ENCODE measurements at places on chromosomes 3 and 15. TPM values are rescaled to one million over a fixed set of nuclear protein-coding genes. Genes with fewer than 3 reads are reported as not detected.

DNA sequence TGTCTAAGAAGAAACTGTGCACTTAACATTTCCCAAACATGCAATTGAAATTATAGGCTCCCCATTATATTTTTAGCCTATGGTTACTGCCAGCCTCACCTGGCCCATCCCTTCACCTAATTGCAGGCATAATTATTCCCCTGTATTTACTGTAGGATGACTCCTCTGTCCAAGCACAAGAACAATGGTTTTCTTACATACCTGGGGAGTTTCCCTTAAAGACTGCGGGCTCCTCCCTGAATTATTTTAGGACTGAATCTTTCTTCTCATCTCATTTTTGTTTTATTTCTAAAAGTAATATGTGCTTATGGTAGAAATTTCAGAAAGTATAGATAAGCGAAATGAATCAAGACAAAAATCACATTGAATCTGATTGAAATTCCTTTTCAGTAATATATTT lies 11.4 kb downstream of the TM4SF1 start:
- DNase-seq, result no peak

- no peak for DNase-seq
Observed at GRCh38 chr15:100008258-100008657, 275.0 kb upstream of the LYSMD4 start.

DNA sequence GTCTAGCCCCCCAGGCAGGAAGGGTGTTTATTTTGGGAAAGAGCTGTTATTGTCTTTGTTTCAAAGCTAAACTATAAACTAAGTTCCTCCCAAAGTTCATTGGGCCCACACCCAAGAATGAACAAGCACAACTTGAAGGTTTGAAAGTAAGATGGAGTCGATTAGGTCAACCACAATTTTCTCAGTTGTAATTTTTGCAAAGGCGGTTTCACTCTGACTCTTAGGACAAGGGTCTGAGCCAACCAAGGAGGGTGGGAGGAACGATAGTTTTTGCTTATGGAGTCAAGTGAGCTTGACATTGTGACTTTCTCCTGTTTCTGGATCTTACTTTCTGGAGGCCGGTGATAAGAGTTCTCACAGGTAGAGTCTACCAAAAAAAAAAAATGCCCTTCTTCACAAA lies 5.8 kb upstream of the ZNF770 start:
- DNase-seq, result no peak

Gene GSK3B
- 59.1 TPM for total RNA-seq

DNA sequence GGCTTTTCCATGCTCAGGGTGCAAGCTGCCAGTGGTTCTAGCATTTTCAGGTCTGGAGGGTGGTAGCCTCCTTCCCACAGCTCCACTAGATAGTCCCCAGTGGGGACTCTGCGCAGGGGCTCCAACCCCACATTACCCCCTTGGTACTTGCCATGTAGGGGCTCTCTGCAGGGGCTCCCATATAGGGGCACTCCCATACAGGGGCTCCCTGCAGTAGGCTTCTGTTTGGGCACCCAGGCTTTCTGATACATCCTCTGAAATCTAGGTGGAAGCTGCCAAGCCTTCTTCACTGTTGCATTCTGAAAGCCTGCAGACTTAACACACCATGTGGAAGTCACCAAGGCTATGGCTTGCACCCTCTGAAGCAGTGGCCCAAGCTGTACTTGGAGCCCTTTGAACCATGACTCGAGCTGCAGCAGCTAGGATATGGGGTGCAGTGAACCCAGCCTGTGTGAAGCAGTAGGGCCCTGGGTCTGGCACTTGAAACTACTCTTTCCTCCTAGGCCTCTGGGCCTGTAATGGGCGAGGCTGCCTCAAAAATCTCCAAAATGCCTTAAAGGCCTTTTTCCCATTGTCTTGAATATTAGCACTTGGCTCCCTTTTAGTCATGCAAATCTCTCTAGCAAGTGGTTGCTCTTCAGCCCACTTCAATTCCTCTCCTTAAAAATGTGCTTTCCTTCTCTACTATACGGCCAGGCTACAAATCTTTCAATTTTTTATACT lies 96.4 kb downstream of the TPRA1 start:
- DNase-seq, result no peak

Gene ZIC1
- total RNA-seq, result not detected

DNA sequence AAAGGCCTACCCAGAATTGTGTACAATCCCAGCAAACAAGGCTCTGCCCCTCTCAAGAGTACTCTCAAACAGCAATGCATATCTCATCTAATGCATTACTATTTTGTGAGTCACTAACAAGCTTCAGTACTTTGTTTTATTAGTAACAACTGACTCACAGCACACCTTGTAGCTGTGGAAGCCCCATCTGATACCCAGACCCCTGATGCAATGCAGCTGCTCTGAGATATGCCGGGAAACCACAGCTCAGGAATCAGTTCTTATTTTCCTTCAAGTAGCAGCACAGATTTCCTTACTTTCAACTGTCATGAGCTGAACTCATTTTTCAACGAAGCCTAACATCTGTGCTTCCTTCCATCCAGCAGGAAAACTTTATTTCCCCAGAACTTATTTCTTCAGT lies 37.8 kb downstream of the CCNL1 start:
- peak; percentile 55 for DNase-seq

Gene SLC28A2
- 48.8 TPM for total RNA-seq

- DNase-seq, result no peak
Observed at GRCh38 chr3:40020689-40021088, 211.3 kb downstream of the MYRIP start.

DNA sequence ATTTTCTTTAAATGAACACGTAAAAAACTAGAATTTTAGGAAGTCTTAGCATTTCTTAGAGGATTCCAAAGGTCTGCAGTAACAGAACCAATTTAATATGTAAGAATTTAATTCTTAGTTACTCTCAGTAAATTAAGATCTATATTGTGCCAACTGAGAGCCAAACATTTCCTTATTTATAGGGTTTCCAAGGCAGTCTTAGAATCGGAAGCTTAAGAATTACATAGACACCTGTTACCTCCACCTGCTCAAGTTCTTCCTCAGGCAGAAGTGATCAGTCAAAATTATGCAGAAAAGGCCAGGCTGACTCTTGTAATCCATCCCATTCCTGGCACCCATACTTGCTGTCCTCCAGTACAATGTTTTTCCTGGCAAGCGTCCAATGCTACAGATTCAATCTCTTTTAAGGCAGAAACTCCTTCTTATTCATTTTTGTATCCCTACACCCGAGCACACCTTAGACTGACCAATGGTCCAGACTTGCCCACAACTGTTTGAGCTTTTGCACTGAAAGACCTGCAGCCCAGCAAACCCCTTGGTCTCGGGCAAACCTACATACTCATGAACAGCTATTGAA lies 64.3 kb downstream of the NCEH1 start:
- DNase-seq, result peak; percentile 48

DNA sequence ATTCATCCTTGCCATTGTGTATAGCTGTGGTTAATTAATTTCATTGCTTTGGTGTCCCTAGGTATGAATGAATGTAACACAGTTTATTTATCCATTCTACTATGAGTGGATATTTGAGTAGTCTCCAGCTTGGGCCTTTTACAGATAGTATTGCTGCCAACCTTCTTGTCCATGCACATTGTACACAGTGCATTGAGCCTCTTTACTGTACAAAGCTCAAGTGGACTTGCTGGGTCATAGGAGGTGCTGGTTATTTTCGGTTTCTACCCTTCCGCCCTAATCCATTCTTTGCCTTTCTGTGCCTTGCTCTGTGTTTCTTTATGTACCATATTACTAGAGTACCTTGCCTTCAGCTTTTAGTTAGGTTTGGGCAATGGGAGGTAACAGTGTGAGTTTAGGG lies 60.7 kb downstream of the DUT start:
- no peak for DNase-seq

GRCh38 chr3:53425936-53426335 lies 68.5 kb upstream of the CACNA1D start:
- no peak for DNase-seq

Gene STAB1
- 51.6 TPM for total RNA-seq

DNA sequence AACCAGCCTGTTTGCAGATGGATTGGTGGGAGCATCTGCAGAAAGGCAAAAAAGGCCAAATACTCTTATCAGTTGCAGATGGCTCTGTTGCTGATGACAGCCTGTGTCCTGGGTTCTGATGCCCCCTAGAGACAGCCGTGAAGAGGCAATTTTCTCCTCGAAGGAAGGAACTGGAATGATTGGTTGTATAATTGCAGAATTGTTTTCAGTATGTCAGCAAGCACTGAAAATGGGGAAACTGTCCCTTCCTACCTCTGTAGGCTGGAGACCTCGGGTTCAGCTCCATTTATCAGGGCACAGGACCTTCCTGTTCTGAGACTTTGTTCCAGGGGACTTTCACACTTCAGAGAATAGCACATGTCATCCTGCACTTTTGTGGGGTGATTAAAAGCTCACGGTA lies 103.0 kb downstream of the PGPEP1L start:
- DNase-seq, result no peak

Gene ZMAT3
- 12.1 TPM for total RNA-seq

DNA sequence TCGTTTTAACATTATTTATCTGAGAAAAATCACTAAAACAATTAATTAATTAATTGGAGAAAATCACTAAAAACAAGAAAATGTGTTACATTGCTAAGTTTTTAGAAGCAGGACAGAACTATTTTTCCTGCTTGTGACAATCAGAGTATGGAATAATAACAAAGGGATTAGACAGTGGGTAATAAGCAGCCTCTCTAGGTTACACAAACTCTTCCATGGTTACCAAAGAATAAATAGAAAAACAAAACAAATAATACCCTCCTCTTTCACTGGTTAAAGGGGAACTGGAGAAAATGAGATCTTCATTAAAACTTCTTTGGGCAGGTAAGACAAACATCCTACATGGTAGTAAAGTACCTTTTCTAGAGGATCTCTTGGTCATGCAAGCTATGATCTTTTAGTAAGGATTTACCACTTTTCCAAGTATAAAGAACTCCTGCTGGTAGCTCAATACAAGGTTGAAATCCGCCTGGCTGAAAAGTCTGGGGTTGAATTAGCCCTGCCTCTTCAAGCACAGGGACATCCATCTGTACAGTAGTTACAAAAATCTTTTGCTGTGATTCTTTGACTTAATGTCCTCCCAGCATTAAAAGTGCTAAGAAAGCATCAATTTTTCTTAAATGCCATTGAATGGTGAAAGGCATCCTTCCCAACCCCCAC lies 2.5 kb upstream of the PLCH1 start:
- no peak for DNase-seq

- DNase-seq, result peak; percentile 65
Observed at GRCh38 chr15:78065284-78065872, 12.1 kb downstream of the TBC1D2B start.

Gene CSPG4
- total RNA-seq, result 25.1 TPM

GRCh38 chr3:154421083-154421482 lies 8.9 kb downstream of the GPR149 start:
- no peak for DNase-seq

Gene GPR176
- total RNA-seq, result 6.1 TPM

DNA sequence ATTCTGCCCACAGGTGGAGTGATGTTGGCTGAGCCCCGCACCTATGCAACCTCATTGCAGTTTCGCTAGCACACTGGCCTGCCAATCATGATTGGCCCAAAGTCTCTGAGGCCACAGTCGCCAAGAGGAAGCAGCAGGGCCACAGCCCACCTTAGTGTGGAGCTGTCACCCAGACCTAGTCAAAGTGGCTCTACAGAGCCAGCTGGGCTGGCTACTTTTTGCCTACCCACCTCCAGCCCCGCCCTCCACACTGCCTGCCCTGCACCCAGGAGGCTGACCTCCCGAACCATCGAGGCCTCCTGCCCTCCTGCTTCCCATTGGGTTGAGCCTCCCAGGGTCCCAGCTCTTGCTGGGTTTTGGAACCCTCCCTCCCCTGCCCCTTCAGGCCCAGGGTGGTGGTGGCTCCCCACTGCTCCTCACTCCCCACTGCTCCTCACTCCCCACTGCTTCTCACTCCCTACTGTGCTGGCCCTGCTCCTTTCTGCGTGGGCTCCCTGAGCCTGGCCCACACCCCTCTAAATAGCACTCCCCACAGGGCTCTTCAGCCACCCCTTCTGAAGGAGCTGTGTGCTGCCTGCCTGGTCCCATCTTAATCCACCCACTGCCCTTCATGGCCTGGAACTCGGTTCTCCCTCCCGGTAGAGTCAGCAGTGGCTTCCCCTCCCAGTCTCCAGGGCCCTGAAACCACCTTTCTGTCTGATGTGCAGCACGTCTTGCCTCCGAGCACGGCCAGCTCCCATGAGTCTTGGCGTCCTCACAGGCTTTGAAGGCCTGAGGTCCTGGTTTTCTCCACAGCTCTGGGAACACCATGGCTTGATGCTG lies 89.3 kb downstream of the WNT7A start:
- DNase-seq, result no peak

Gene CFAP100
- not detected for total RNA-seq

- DNase-seq, result no peak
Observed at GRCh38 chr3:67106874-67107273, 108.8 kb downstream of the KBTBD8 start.

GRCh38 chr15:33204926-33205325 lies 10.4 kb upstream of the FMN1 start:
- DNase-seq, result no peak

- DNase-seq, result peak; percentile 53
Observed at GRCh38 chr15:62740141-62741004, 302.2 kb upstream of the TPM1 start.

GRCh38 chr3:48538451-48538850 lies 18.2 kb downstream of the PFKFB4 start:
- no peak for DNase-seq

- DNase-seq, result no peak
Observed at GRCh38 chr15:58574631-58575030, 142.8 kb downstream of the LIPC start.

GRCh38 chr15:34804113-34804512 lies 8.8 kb upstream of the ACTC1 start:
- no peak for DNase-seq

DNA sequence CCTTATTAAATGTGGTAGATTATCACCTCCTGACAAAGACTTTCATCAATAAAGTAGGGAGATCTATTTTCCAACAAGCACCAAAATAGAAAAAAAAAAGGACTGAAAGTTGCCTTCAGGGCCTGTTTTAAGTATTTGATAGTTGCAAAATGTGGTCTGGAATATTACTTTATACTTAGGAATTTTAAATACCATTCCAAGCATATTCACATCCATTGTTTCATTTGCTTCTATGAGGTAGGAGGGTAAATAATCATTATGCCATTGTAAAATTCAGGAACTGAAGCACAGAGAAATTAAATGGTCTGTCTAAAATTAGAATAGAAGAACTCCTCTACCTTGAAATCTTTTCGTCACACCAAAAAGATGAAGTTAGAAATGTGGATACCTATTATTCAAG lies 110.0 kb downstream of the TMCC1 start:
- no peak for DNase-seq

Data from stomach (tissue), 19 donors.